ENCODE measurements at places on chromosomes 16 and 17. TPM values are rescaled to one million over a fixed set of nuclear protein-coding genes. Genes with fewer than 3 reads are reported as not detected.

- peak; percentile 88 for DNase-seq
Observed at GRCh38 chr17:76710863-76711611, at the start of gene MXRA7. Gene MXRA7, minus strand, starts transcription at chr17:76710965. Its CDS starts 19 bp downstream, at chr17:76710946.

OTOP2 gene
- total RNA-seq = not detected

CDH8 gene
- total RNA-seq = 0.19 TPM

NUP85 gene
- 67.1 TPM for total RNA-seq

All from kidney (tissue), 22 donors.